Astrocyte (in vitro differentiated cells and primary cell): ENCODE measurements at places on chromosomes 7 and 10. TPM values are rescaled to one million over a fixed set of nuclear protein-coding genes. Genes with fewer than 3 reads are reported as not detected.

DNA sequence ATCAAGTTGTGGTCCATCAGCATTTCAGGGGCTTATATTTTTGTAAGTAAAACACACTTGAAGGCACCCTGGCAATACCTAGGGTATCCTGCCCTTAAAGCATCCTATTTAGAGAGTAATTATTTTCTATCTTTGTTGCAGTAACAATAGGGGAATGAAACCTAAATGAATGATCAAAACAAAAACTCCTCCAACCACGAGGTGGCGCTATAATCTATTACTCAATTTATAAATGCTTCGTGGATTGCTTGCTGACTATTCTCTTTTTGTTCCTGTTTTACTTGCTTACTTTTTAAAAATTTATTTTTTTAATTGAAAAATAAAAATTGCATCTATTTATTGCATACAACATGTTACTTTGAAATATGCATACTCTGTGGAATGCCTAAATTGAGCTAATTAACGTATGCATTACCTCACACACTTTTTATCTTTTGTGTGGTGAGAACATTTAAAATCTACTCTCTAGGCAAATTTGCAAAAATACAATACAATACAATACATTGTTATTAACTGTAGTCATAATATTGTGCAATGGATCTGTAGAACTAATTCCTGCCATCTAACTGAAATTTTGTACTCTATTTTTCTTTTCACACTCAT lies 147.7 kb upstream of the BMPER start:
- DNase-seq: no peak

Gene ASB10
- not detected in 2 replicates for total RNA-seq

Gene LRMDA
- total RNA-seq: 2.2 and 2.7 TPM in 2 replicates

DNA sequence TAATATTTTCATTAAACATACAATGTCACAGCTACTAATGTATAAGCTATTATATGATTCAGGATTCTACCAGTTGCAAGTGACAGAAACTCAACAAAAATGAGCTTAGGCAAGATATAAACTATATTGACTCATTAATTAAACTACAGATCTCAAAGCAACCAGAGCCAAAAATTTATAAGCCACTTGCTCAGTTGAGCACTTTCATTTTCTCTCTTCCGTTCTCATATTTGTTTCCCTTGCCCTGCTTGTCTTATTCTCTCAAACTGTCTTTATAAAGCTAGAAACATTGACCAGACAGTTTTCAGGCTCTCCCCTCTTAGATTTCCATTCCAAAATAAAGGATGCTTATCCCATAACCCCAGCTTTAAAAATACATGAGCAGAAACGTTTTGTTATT lies 60.2 kb upstream of the DGKB start:
- DNase-seq: no peak

DNA sequence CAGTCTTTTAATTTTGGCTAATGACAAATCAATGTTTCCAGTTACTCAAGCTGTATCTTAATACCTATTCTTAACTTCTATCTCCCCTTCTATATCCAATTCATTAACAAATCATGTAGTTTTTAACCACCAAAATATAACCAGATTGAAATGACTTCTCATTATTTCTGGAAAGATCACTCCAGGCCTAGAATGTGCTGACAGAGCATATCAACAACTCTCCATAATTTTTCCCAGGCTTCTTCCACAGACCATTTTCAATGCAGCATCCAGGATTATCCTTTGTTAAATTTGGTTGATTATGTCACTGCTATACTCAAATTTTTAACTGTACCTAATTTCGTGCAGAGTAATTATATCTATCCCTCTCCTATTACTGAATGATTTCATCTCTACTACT lies 704.1 kb downstream of the PCDH15 start:
- no peak for DNase-seq

- DNase-seq: peak; percentile 61
Observed at GRCh38 chr10:16996530-16996964, 133.1 kb downstream of the CUBN start.

Gene TMEM236
- 0.14 and 0.43 TPM in 2 replicates for total RNA-seq

Gene BAIAP2L1
- total RNA-seq: 20.4 and 21.6 TPM in 2 replicates

Gene TMEM229A
- 0.09 TPM in 1 of 2 replicates, not detected in the other for total RNA-seq

Gene CFTR
- 0.38 and 2.5 TPM in 2 replicates for total RNA-seq

Gene TMUB1
- 42.9 and 44.9 TPM in 2 replicates for total RNA-seq

Gene ADAP1
- 4.7 and 4.8 TPM in 2 replicates for total RNA-seq

GRCh38 chr7:129896568-129897382 lies 56.0 kb downstream of the UBE2H start:
- peak; percentile 76 for DNase-seq

Gene DGKI
- total RNA-seq: 6.3 and 7.5 TPM in 2 replicates

DNA sequence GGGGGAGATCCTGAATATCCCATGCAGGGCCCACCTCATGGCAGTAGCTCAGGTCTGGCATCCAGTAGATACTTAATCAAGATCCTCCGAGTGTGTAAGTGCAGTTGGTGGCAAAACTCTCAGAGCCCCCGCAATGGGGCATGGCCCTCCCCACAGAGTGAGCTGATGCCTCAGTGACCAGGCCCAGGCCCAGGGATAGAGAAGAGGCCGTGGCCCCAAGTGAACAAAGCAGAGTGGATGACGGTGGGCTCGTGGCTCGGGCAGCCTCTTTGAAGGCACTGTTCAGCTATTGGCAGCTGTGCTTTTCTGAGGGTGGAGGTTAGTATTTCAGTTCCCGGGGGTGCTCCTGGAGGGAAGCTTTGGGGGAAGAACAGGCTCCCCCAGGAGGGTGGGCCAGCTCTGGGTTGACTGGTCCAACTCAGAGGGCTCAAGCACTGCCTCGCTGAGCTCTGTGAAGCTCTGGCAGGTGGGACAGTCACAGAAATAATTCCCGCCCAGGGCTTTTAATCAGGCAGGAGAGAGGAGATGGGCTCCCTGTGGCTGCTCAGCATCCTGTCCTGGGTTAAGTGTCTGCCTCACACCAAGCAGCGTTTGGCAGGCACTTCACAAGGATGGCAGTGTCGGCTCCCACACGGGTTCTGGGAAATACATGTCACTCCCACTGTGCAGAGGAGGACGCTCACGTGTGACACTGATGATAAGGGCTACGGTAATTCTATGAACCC lies 583.6 kb downstream of the TCERG1L start:
- no peak for DNase-seq

- DNase-seq: no peak
Observed at GRCh38 chr10:123655751-123656150, 10.4 kb upstream of the GPR26 start.

Gene TRPV5
- total RNA-seq: not detected in 2 replicates

Gene BHLHA15
- 0.57 and 1.2 TPM in 2 replicates for total RNA-seq

Gene TMEM130
- 8.9 and 12.4 TPM in 2 replicates for total RNA-seq

DNA sequence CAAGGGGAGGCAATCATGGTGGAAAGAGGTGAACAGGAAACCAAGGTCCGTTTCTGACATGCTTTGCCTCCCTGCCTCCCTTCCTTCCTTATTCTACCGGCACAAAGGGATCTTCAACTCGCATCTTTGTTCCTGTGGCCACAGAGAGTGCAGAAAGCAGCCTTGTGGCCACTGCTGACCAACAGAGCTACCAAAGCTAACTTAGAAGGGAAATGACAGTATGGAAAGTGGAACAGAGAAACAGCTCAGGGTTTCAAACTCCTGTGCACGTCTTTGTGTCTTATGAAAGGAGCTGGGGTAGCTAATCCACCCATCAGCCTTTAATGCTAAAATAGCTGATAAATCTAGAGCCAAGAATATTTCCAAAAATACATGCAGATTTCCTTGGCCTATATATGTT lies 588.0 kb downstream of the SORCS1 start:
- DNase-seq: no peak

DNA sequence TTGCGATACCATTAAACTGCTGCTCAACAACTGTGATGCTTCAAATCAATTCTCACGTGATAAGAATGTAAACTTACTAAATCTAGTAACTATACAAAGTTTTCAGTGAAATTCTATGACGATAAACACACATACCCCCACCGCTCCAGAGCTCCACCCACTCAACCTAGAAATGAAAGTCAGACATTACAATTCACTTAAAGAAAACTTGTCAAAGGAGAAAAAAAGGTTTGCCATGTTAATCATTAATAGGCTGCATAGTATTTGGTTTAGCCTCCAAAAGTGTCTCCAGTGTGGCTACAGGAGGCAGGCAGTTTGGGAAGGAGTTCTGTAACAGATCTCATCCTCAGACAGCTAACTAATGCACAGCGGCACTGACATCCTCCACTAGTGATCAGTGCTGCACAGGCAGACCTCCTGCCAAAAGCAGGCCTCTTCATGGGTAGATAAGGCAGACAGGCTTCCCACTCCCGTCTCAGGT lies 3.1 kb downstream of the HERPUD2 start:
- DNase-seq: no peak

GRCh38 chr7:1436608-1437007 lies 22.7 kb downstream of the MICALL2 start:
- DNase-seq: no peak

DNA sequence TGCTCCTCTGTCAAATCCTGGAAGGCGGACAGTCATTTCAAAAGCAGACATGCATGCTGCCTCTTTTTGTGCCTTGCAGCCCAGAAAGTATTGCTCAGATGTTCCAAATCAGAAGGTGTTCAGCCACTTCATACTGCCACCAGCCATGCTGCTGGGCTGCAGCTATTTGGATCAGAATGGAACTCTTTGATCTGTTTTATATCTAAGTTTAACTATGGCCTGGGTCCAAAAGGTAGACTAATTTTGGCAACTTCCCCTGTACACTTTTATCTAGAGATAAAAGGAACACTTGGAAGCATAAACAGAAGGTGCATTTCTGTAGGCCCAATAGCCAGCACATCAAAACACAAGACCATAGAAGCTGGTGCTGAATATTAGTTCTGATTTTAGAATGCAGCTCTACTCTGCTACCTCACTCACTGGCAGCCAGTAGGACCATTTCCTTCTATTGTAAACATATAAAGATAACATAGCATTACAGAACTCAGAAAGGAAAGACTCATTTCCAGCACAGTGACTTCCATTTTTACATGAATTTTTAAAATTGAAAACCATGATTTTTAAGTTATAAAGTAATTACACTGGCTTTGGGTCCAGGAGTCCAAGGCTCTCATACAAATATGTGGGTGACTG lies 143.1 kb upstream of the CAV2 start:
- DNase-seq: no peak

DNA sequence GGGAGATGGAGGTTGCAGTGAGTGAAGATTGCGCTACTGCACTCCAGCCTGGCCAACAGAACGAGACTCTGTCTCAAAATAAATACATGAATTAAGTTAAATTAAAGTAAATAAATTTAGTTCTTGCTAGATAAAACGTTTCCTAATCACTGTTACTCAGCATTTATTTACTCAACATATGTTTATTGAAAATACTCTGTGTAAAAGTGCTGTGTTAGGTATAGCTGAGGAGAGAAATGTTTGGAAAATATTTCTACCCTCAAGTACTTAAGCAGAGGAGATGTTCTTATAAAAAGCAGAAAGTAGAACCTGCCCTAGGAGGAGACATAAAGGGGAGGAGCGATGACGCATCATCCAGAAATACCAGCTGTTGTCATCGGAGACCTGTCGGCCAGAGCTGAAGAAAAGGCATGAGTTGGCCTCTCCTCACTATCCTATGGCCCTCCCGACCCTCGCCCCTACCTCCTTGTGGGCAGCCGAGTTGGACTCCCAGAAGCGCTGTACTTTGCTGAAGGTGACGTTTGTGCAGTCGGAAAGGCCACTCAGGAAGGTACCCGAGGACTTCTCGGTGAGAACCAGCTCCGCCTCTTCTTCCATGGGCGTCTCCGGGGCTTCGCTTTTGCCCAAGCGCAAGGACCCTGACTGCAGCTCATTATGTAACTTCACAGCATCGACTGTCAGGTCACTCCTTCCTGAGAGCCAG lies 1.1 kb downstream of the RRP12 start:
- peak; percentile 70 for DNase-seq

DNA sequence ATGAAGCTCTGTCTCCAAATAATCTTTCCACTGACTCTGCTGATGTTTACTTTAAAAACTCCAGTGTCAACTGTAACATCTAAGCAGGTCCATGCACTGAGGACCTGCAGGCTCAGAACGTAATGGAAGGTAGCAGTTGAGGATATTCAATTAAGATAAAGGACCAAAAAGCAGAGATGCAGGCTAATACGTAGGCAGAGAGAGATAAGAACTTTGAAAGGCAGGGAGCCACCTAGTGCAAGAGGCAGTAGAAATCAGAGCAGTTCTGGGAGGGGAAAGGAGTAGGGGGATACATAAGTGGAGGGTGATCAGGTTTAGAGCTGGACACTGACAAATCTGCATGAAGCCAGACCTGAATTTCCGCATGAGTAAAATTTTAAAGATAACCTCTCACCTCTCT lies 114.5 kb upstream of the POM121L12 start:
- no peak for DNase-seq

- no peak for DNase-seq
Observed at GRCh38 chr7:123125231-123125630, 74.5 kb downstream of the SLC13A1 start.

GRCh38 chr10:114024876-114025610 lies 18.6 kb upstream of the ADRB1 start:
- DNase-seq: no peak

Gene ING3
- 6.5 and 8.6 TPM in 2 replicates for total RNA-seq

Gene LHFPL3
- not detected in 2 replicates for total RNA-seq

DNA sequence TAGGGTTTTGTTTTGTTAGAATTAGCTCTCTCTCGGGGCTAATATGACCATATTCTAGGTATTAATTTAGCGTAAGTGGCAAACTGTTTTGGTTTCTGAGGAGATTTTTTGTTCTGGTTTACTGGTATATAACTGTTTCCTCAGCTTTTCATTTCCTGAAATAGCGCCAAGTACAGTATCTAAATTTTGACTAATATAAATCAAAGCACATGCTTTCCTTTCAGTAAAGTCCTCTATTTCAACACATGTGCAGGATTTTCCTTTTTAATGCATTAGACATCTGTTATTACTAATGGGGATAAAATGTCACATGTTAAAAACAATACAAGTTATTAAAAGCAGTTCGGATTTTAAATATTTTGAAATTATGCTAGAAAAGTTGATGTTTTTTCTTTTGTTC lies 11.3 kb downstream of the FERD3L start:
- no peak for DNase-seq

Gene RBP4
- total RNA-seq: 0.27 and 0.36 TPM in 2 replicates

DNA sequence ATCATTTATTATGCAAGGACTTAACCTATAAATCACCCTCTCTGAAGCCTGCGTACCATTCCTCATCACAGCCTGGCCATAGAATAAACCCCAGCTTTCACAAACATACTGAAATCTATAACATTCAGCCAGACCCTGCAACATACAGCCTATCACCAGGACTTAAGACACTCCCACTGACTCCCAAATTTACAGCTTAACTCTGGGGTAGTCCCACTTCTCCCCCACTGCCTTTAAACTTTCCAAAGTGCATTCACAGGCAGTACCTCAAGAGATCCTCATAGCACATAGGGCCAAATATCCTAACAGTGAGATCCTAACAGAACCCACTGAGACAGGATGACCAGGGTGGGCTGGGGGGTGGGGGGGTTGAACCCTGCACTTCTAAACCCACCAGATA lies 3.5 kb downstream of the LDB1 start:
- no peak for DNase-seq

Gene CALML5
- total RNA-seq: not detected in 2 replicates

DNA sequence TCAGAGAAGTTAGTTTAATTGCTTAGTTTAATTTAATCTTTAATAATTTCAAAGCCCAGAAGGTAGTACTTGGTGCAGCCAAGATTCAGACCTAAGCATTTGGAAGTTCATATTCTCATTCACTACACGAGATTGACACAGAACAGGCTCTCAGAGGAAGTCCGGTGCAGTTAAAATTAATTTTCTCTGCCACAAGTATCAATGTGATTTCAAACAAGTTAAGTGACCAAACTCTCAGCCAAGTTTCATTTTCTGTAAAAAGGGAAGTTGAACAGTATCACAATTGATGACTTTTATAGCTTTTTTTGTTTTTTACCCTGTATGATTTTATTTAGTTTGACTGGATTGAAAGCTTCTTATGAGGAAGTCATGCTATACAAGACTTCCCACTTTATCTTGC lies 1494.9 kb upstream of the LRRTM3 start:
- DNase-seq: no peak
